ENCODE measurements at places on chromosomes 1 and 21.

- no peak for DNase-seq
Observed at GRCh38 chr1:221098471-221099405, 219.5 kb downstream of the HLX start.

DNA sequence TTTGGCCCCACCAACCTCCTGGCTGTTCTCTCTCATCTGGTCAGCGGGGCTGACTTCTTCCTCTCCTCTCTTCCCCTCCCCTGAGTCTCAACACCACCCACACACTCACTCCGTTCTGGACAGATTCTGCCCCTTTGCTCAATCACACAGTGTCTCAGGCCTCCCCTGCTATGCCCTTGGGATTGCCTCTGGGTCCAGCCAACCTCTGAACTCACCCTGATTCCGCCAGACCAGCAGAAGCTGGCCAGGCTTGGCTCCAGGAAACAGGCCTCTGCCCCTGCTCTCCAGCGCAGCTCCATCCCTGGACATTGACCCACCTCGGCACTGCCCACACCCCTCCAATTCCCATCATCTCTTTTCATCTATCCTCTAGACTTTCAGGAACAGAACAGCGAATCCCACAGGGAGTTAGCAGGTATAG lies 22.1 kb downstream of the AHDC1 start:
- DNase-seq: no peak

DNA sequence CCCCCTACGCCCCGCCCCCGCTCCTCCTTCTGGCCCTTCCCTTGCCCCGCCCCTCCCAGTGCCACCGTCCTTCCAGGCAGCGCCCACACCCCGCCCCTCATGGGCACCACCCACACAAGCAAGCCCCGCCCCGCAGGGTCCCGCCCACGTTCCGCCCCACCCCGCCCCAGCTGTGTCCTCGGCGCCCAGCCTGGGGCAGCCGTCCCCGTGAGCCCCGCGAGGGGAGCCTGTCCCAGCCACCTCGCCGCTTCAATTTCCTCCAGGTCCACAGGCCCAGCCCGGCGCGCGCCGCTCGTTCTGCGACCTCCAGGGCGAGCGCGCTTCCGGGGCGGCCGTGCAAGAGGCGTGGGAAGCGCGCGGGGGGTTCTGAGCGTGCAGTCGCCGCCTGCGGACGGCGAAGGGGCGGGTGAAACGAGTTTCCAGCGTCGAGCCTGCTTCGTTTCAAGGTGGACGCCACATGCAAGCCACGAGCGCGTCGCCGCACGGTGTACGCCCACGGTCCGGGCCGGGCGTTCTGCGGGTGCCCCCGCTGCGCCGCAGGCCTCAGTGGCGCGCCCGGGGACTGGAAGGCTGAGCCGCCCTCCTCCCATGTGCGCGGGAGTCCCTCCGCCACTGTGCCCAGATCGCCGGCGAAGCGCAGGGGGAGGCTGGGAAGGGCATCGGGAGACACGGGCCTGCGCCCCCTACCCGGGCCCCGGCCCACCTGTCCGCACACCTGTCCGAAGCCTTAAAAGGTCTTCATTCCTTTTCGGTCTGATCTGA lies 10.8 kb upstream of the FAAP20 start:
- peak; percentile 90 for DNase-seq

- no peak for DNase-seq
Observed at GRCh38 chr1:83864991-83865390, 133.9 kb downstream of the TTLL7 start.

DNA sequence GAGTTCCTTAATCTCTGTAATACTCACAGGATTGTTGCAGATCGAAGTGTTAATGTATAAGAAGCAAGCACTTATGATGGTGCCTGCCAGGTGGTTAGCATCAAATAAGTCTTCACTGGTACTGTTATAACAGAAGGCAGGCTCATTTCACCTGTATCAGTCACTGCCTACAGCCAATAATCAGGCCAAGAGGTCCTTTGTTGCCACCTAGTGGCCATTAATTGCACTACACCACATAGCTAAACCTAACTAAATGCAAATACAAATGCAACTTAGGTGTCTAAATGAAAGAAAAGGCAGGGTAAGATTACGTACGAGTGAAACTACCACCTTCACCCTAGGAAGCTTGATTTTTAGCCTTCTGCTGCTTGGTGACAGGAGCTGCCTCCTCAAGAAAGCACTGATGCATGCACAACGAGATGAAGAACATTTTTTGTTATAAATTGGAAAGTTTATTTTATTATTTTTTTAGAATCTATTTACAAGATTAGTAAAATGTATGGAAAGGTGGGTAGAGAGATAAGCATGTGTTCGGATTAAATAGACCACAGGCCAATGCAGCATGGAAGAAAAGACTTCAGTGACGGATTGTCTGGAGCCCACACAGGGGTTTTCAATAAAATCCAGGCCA lies 334.8 kb upstream of the CAMK1G start:
- DNase-seq: peak; percentile 30

GRCh38 chr1:239067058-239067457 lies 319.3 kb upstream of the CHRM3 start:
- DNase-seq: no peak

DNA sequence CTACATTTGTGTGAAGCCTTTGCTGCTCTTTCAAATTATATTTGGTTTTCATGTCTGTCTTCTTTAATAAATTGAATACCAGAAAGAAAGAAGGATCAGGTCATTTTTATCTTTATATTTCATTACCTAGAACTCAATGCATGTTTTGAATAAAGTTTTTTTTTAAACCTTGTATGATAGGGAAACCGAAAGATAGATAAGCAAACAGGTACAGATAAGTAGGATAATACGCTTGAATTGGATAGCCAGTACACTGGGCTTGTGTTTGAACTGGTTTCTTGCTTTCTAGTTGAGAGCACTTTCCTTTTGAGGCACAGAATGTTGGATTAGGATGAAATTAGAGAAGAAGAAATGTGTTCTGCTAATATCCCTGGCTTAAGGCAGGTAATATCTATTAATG lies 46.9 kb downstream of the PKN2 start:
- no peak for DNase-seq

- DNase-seq: no peak
Observed at GRCh38 chr1:229070168-229070567, 200.7 kb upstream of the RAB4A start.

DNA sequence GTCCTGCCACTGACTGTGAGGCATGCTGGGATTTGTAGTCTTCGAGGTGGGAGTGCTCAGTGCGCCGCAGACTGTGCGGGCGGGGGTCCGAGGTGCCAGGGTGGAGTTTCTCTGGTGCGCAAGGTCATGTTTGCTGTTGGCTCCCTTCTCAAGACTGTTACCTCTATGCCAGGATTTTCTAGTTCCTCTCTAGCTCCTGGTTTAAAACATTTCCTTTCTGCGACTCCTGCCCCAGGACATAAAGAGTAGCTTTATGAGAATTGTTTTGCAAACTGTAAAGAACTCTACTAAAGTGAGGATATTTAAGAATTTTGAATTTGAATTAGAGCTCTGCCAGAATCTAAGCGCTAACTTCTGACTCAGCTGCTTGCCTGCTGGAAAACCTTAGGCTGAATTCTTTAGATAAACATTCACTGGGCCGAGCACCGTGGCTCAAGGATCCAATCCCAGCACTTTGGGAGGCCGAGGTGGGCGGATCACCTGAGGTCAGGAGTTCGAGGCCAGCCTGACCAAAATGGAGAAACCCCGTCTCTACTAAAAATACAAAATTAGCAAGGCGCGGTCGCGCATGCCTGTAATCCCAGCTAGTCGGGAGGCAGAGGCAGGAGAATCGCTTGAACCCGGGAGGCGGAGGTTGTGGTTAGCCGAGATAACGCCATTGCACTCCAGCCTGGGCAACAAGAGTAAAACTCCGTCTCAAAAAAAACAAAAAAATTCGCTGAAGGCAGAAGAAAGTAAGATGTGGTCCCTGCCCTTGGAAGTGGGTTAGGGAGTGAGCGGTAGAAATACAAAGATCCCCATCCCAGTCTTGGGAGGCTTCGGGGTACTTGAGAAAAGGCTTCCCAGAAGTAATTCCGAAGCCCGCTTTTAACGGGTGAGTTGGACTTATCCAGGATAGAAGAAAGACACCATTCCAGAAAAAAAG lies 992 bp upstream of the USP48 start:
- DNase-seq: no peak

DNA sequence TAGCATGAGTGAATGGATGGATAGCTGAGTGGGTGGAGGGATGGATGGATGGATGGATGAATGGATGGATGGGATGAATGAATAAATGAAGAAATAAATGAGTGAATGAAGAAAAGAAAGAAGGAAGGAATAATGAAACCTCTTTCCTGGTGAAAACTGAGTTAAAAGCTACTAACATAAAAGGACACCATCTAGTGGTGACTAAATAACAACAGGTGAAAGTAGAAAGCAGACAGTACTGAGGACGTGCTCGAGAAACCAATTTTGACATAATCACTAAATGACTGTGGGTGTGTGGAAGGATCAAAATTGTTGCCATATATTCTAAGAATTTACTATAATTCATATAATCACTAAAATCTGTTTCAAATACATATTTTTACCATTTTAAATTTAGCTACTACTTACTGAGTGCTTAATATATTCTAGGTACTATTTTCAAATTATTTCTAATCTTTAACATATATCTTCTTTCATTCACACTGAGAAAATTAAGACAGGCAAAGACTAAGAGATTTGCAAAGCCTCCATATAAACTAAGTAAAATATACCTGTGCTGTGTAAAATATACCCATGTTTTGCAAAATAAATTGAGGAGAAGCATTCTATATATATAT lies 522.9 kb downstream of the LRRIQ3 start:
- DNase-seq: no peak

- no peak for DNase-seq
Observed at GRCh38 chr1:107132195-107132594, 8.6 kb upstream of the NTNG1 start.

DNA sequence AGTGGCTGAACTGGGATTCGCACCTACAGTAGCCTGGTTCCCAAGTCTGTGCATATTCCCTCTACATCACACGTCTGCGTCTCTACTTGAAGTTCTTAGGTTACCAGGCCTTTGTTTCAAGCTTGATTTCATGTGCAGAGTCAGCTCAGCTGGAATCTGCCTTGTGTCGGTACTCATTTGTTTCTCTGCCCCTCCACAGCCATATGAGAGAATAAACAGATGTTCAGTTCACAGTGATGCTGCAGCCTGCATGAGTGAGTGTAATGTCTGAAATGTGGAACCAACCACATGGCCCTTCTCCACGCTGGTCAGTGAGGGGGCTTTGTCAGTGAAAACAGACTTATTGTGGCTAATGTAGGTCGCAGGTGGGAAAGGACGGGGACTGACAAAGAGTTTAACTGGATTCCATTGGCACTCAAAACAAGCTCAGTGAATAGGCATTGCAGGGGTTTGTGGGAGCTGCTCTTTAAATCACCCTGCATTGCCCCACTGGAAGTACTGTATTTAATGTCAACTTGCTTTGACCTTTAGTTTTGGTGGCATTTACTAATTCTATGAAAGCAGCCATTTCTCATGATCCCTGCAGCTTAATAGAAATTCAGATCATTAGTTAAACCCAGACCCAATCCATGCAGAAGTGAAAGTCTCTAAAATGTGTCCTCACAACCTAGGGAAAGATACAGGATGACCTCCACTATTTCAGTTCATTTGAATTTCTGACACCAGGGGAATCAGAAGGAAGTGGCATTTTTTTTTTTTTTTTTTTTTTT lies 136.4 kb upstream of the FAM78B start:
- no peak for DNase-seq

DNA sequence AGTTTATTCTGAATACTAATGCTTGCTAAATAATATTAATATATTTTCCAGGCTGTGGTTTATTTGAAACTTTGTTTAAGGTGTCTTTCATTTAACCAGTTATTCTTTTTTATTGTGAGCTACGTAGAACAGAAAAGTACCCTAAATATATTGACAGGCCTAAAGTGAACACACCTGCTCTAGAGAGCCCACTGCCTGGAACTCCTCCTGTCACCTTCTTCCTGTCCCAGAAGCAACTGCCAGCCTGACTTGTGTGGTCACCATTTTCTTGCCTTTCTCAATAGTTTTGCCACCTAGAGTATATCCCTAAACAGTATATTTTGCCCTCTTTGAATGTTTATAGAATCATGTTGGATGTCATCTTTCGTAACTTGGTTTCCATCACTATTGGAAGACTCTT lies 48.5 kb downstream of the SCCPDH start:
- no peak for DNase-seq

GRCh38 chr1:50038237-50038809 lies 14.6 kb upstream of the AGBL4 start:
- no peak for DNase-seq

All from stimulated activated CD4-positive, alpha-beta T cell treated with anti-CD3 and anti-CD28 coated beads, Interleukin-15, amount 100 ng/mL, for 48 hours (primary cell).